ENCODE measurements at places on chromosomes 5 and 9.

GRCh38 chr5:66886941-66887340, 290.7 kb downstream of the MAST4 start:
- no peak for DNase-seq

DNA sequence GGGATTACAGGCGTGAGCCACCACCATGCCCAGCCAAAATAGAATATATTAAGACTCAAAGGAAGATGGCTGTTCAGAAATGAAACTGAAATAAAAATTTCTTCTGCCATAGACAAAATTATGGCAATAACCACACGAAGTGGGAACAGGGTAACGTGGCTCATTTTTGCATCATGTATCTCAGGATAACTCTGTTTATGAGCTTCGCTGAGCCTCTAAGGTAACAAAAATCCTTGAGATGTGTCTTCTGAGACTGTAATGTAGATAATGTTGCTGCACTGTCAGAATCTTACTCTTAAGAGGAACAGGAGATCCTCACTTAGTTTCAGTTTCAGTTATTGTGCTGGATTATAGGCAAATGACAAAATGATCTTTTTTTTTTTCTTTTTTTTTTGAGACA, 153.8 kb downstream of the GOLPH3 start:
- no peak for DNase-seq

GRCh38 chr9:89247431-89248353, 63.3 kb upstream of the CKS2 start:
- no peak for DNase-seq

GRCh38 chr9:69323861-69324260, 1.2 kb upstream of the ENTREP1 start:
- no peak for DNase-seq

- no peak for DNase-seq
These were observed 39.8 kb downstream of the ADRA1B start for GRCh38 chr5:159956074-159956473.

DNA sequence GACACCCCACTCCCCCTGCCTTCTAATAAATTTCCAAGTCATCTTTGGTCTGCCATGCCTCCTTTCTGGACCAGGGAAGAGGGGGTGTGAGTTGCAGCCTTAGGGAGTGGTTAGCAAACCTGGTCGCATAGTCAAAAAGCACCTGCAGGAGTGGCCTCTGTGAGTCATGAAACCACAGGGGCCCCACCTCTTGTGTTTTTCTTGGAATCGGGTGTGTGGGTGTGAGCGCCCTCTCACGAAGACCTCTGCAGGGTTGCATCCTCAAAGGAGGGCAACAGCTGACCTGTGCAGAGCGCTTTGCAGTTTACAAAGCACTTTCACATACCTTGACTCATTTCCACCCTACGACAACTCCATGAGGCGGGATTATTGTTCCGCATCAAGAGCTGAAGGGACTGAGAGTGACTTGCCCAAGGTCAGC, 36.8 kb upstream of the TEX48 start:
- peak; percentile 92 for DNase-seq

- no peak for DNase-seq
These were observed 178.3 kb upstream of the ACOT12 start for GRCh38 chr5:81572201-81572600.

- DNase-seq: no peak
These were observed 85.9 kb upstream of the TRIO start for GRCh38 chr5:14057289-14057688.

GRCh38 chr5:31464081-31464480, 67.8 kb downstream of the DROSHA start:
- DNase-seq: no peak

GRCh38 chr5:59039296-59040023, 456.6 kb downstream of the RAB3C start:
- peak; percentile 88 for DNase-seq

- no peak for DNase-seq
These were observed 280.1 kb upstream of the PUM3 start for GRCh38 chr9:3124001-3124400.
